Purkinje cell (primary cell): ENCODE measurements at places on chromosomes 11 and 22. TPM values are rescaled to one million over a fixed set of nuclear protein-coding genes. Genes with fewer than 3 reads are reported as not detected.

Gene P2RY6
- polyA plus RNA-seq, result not detected in 2 replicates

Gene OR4P4
- polyA plus RNA-seq, result not detected in 2 replicates

Gene C11orf86
- not detected in 2 replicates for polyA plus RNA-seq

Gene EMID1
- 0.98 TPM in 1 of 2 replicates, not detected in the other for polyA plus RNA-seq

Gene MAPK1
- 30.8 and 36.8 TPM in 2 replicates for polyA plus RNA-seq
